Right ventricle myocardium inferior (tissue), 1 donor: ENCODE measurements at places on chromosomes 5 and 9. TPM values are rescaled to one million over a fixed set of nuclear protein-coding genes. Genes with fewer than 3 reads are reported as not detected.

Gene PCDH12
- 10.4 TPM for total RNA-seq

Gene OR1L1
- not detected for total RNA-seq

Gene SLC28A3
- 1.0 TPM for total RNA-seq

Gene FOXD4
- not detected for total RNA-seq

Gene MAML1
- total RNA-seq, result 11.1 TPM

Gene SLC6A7
- total RNA-seq, result not detected

Gene MLANA
- total RNA-seq, result not detected

Gene LPAR1
- 13.8 TPM for total RNA-seq

Gene SLC6A3
- not detected for total RNA-seq

DNA sequence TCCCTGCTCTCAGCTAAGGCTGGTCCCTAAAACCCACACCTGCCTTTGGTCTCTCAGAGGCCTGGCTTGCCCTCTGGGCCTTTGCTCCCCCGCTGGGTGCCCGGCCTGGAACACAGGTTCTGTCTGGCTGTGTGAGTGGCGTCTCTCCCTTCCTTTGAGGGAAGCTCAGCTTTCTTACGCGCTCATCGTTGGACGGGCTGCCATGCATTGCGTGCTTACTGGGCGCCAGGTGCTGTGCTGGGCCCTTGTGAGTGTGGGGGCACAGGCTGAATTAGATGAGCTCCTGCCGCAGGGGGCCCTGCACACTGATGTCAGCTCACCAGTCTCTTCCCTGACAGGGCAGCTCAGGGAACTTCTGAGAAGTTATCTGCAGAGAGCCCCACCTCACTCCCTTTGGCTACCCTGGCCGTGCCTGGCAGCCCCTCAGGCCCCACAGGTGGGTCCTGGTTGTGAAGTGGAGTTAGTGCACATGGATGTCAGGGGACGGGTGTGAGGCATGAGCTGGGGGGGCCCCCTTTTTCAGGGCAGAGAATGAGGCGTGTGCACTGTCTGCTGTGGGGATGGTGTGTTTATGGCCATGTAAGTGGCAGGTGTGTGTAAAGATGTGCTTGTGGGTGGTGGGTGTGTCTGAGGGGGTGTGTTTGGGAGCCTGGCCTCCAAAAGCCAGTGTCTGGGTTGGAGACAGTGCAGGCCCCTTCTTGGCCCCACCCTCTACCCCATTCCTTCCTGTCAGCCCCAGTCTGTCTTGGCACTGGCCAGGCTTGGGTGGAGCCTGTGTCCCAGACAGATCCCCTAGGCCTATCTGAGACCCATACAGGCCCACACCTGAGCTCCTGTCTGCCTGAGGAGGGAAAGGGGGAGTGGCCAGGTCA lies 7.5 kb upstream of the RMND5B start:
- no peak for DNase-seq

- no peak for DNase-seq
These were observed 36.3 kb upstream of the GFPT2 start for GRCh38 chr5:180389252-180390101.

- peak; percentile 11 for DNase-seq
These were observed 137.1 kb downstream of the ADAMTS2 start for GRCh38 chr5:179207920-179208705.

DNA sequence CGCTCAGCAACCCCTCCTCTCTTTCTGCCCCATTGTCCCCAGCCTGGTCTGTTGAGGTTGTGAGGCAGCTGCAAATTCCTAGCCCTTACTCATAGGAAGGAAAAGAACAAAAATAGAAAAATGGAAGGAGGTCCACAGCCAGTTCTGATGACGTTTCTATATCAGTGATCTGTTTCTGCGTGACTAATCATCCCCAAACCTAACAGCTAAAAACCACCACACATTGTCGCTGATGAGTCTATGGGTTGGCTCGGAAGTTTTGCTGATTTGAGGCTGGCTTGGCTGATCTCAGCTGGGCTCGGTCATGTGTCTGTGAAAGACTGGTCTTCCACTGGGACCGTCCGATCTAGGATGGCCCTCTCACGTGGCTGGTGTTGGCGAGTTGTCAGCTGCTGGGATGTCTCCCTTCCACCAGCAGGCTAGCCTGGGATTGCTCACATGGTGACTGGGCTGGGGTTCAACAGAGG lies 200.6 kb upstream of the ZNF618 start:
- DNase-seq, result peak; percentile 85

DNA sequence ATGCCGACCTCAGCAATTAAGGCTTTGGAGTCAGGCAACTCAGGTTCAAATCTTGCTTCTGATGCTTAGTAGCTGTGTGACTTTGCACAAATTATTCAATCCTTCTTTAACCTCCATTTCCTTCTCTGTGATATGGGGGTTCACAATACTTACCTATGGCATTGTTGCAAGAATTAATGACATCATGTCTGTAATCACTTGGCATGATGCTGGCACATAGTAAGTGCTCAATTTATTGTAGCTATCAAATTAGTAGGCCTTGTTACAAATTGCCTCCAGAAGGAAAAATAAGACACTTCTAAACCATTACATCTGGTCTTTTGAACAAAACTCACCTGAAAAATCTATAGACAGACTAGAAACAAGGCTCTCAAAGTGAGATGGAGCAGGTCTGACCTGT lies 29.9 kb upstream of the NDFIP1 start:
- no peak for DNase-seq

GRCh38 chr5:8456846-8457186 lies 587.9 kb downstream of the MTRR start:
- DNase-seq, result no peak

- DNase-seq, result no peak
These were observed 65.0 kb upstream of the GGTA1 start for GRCh38 chr9:121564504-121565260.

DNA sequence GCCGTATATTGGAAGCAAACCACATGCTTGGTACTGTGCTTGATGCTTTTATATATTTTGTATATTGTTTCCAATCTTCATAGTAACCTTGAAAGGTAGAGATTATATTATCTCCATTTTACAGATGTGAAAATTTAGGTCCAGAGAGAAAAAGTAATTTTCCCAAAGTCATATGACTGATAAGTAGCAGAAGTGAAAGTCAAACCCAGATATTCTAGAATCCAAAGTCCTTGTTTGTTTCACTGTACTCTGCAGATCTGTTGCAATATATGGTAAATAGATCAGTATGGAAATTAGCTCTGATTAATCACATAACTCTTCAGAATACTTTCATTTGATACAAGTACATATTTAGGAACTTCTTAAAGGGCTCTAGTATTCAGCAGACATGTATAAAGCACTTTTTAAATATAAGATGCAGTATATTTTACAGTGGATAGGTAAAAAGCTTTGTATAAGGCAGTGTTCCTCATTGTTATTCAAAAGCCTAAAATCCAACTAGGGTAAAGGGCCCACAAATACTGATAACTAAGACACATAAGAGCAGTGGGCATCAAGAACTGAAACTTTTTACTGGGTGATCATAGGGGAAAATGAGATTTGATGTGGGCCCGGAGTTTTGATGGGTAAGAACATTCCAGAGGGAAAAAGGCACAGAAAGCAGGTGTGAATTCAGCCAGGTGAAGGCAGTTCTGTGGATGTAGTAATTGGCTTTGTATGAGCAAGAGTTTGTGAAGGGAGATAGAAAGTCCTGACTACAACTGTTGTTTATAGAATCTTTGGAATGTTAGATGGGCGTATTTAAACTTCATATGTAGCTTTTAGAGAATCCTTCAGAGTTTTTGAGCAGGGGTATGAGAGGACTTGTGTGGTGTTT lies 25.0 kb downstream of the NDFIP1 start:
- DNase-seq, result no peak

DNA sequence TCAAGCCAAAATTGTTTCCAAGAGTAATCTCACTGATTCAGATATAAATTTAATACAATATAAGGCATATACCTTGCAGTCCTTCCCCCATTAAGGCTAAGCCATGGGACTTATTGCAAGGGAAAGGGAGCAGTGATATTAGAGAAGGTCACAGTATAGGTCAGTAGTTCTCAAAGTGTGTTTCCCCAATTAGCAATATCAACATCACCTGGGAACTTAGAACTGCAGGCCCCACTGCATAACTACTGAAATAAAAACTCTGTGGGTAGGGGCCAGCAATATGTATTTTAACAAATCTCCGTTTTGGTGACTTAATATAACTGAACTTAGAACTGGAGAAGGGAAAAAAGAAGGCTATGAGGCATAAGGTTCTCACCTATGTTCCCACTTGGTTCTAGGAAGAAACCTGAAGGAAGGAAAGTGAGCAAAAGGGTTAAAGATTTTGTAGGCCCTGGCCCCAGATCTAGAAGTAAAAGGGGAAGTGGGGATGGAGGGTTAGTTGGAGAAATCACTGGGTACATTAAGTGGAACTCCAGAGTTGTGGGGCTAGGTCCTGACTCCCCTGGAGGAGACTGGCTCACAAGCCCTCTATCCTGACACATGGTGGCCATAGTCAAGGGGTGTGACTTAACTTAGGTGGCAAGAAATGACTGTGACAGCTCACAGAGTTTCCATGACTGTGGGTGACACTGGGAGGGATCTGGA lies 40.7 kb downstream of the WDR36 start:
- no peak for DNase-seq

DNA sequence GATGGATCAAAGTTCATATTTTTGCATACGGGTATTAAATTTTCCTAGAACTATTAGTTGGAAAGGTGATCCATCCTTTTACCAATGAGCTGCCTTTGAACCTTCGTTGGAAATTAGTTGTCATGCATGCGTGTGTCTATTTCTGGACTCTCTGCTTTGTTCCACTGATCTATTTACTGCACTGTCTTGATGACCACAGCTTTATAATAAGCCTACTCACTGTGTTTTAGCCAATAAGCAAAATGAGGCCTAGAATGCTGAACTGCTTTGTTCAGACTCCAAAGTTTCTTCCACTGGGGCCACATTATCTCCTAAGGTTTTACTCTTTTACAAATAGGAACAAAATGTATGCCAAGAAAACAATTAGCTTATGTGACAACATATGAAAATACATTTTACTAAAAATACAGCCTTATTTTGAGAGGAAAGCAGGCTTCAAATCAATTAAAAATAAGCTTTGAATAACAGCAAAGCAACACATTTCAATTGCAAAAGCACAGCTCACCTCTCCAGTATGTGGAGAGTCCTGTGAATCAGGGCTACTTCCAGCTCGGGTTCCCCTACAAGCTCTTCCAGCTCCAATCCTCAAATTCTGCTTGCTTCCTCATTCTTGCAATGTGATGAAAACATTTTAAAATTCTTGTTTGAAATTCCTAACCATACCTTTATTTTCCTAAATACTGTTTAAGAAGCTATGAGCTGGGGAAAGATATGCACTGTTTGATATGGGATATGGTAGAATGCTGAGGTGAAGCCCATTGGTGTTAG lies 72.0 kb downstream of the RETREG1 start:
- DNase-seq, result no peak

- no peak for DNase-seq
These were observed 75.6 kb downstream of the ST8SIA4 start for GRCh38 chr5:100827481-100827889.

DNA sequence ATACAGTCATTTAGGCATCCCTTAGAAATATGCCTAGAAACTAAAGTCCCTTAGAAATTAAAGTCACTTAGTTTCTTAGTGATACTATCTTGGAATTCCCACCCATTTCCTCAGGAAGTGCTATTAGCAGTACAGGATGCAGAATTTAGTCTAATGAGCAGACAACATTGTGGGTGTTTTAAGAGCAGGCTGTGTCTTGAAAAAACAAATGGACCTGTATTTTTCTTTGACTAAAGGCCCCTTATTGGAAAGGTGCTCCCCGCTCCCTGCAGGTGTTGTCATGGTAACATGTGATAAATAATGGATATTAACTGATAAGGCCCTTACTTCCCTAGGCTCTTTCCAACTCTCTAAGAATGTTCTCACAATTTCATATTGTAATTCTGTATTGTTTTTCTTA lies 38.8 kb upstream of the STARD4 start:
- DNase-seq, result no peak

DNA sequence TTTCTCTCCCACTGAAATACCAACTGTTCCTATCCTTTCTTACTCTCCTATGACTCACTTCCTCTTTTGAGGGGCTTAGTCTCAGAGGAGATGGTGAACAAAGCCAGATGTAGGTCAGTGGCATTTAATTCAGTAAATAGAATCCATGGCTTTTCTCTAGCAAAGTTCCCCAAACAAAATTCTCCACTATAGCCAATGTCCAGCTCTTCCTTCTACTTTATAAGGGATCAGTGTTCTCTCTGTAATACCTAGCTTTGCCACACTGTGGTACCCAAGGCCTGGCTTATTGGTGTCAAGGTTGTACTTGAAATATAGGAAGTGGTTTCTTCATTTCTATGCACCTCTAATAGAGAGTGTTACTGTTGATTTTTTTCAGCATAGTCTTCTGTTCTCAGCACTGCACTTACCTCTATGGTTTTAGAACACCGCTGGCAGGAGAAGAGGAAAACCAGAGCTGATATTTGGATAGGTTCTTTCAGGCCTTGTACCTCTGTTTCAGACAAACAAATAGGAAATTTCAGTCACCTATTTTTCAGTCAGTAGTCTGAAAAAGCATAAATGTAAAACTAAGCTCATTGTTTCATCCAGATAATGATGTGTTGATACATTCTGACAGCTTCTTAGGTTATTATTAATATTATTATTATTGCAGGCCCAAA lies 40.6 kb upstream of the ITGA2 start:
- no peak for DNase-seq

GRCh38 chr5:168434001-168434400 lies 52.3 kb upstream of the RARS1 start:
- DNase-seq, result no peak

DNA sequence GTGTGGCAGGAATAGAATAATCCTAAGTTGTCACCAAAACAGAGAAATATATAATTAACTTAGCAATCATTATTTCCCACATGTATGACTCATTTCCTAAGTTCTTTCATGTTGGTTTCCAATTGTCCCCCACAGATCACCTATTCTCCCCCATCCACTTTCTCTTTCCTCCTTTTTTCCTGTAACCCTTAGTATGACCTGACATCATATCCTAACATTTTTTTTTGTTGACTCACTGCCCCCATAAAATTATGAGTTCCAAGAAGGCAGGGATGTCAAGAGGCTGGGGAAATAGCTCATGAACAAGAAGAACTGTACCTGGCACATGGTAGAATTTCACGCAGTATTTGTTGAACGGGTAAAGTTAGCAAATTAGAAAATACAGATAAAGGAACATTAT lies 186.7 kb downstream of the DCP2 start:
- DNase-seq, result no peak
